ENCODE measurements at places on chromosomes 12 and 14.

- no peak for DNase-seq
These were observed 34.5 kb downstream of the IPO8 start for GRCh38 chr12:30661210-30661609.

GRCh38 chr12:114995891-114996290 is 311.9 kb upstream of the TBX3 start:
- no peak for DNase-seq

- no peak for DNase-seq
These were observed 188.3 kb downstream of the CALM1 start for GRCh38 chr14:90585106-90585505.

DNA sequence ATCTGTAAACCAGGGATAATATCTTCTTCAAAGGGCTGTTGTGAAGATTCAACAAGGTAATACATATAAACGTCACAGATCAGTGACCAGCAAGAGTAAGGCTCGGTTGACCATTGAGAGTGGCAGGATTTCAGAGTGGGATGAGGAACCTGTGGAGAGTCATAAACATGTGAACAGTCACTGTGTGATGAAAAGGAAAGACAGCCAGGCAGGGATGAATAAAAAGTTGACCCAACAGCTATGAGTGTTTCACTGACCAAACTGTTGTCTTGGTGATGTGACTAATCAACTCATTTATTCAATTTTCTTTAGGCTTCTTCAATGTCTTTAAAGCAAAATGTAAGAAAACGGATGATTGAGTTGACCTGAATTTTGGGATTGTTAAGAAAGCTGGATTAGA is 8.6 kb upstream of the FRMD6 start:
- DNase-seq, result no peak

DNA sequence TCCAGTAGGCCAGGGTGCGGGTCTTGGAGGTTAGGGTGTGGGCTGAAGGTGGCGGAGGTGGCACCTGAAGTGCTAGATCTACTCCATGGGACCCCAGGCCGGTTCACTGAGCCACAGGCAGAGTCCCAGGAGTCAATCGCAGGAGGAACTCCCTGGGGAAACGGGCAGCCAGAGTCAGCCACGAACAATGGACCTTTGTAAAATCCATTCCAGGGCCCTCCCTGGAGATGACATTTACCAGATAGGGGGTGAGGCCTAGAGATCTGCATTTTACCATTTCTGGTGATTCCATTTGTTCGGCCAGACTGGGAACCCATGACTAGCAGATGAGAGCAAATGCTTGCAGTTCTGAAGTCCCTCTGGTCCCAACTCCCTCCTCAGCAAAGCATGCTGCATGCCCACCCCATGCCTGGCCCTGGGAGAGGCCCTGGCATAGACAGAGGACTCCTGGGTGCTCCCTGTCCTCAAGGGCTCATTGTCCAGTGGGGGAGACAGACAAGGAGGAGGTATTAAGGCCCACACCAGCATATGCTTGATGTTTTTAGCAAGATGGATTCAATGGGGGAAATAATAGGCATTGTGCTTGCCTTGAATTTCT is 115.5 kb downstream of the EML1 start:
- no peak for DNase-seq

- no peak for DNase-seq
These were observed 91.7 kb upstream of the DIO3 start for GRCh38 chr14:101469382-101470247.

DNA sequence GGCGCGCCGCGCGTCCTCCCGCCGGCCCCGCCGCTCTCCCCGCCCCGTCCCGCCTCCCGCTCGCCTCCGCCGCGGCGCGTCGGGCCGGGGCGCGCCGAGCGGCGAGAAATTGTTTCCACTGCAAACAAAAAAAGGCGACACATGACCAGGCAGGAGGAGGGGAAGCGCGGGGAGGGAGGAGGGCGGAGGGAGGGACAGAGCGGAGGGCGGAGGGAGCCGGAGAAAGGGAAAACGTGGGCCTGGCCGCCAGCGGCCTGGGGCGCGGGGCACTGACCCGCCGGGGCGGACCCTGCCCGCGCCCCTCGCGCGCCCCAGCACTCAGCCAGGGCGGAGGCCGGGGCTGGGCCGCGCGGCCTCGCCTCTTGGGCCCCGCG is at the start of gene FOXN3:
FOXN3 (minus strand) TSS at position 143 of the 374 bp plus-strand sequence. CDS start 4,757 bp downstream, outside the sequence.
- DNase-seq, result peak; percentile 98

GRCh38 chr12:47307680-47308399 is 228.1 kb upstream of the AMIGO2 start:
- peak; percentile 87 for DNase-seq

- peak; percentile 42 for DNase-seq
These were observed 37.4 kb upstream of the MEG3 start for GRCh38 chr14:100788517-100788916.

DNA sequence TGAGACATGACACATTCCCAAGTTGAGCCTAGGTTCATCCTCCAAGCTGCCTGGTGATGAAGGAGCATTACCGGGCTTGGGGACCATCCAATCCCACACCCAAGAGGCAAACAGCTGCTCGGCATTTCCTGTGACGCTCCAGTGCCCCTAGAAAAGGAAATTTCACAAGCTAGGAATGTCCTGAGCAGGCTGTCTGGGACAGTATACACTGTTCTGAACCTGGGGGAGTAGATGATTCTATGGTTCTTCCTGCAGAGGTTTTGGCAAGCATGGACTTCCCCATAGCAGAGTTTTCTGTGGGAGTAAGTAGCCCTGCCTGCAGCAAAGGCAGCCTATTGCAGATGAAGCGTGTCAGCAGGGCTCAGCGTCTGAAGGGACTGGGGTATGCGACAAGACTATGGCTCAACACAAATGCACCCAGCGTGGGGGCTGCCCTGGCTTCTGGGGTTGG is 47.4 kb upstream of the SRSF5 start:
- no peak for DNase-seq

DNA sequence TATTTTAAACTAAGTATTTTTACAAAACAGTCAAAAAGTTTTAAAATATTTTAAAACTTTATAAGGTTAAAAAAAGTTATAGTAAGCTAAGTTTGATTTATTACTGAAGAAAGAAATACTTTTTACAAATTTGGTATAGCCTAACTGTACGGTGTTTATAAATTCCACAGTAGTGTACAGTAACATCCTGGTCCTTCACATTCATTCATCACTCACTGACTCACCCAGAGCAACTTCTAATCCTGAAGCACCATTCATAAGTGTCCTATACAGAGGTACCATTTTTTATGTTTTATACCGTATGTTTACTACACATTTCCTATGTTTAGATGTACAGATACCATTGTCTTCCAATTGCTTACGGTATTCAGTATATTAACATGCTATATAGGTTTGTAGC is 170.0 kb downstream of the KLHL28 start:
- DNase-seq, result no peak

DNA sequence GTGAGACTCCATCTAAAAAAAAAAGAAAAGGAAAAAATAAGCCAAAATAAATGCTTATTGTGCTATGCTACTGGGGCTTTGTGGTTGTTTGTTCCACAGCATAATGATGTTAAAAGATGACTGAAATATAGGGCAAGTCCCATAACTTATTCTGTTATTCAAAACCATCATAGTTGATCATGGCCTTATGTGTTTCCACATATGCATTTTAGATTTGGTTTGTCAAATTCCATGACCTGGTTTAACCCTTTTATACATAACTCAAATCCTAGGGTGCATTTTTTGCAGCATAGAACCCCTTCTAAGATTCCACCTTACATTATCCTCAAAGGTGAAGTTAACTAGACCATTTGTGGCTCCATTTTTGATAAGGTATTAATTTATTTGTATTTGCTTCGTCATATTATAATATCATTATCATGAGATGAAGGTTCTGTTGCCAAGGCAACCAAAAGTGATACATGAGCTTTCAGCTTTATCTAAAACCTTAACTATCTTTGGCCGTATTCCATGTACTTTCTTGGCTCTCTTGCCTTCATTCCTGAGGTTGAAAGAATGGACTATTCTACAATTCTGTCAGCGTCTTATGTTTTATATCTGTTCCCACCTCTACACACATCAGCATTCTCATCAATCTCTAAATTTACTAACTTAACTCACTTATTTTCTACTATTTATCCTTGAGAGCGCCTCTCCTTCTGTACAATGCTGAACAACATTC is 138.7 kb upstream of the DYRK2 start:
- no peak for DNase-seq

- no peak for DNase-seq
These were observed 10.1 kb upstream of the REP15 start for GRCh38 chr12:27686147-27686546.

DNA sequence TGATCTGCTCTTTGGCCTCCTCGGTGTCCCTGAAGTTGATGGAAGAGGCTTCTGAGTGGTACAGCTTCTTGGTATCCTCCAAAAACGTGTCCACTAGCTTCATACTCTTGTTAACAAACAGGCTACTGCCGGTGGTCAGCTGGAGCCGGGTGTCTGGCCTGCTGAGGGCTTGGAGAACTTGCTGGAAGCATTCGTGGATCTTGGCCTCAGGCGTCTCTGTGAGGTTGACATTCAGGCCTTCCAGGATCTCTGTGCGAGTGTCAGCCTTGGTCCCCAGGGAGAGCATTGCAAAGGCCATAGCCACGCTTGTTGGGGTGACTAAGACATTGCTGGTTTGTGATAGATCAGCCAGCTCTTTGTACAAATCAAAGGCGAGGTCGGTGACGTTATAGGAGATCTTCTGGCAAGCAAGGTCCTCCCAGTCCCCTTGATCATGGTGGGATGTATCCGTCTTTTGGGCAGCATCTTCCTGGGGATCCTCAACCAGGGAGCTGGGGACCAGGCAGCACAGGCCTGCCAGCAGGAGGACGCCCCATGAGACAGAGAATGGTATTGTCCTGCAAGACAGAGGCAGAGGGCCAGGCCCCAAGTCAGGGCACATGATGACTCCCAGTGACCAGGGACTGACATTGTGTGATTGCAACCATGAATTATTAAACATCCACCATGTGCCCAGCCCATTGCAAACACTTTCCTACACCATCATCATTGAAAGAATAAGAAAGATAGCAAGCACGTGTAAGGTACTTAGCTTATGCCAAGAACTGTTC is 22.1 kb downstream of the SERPINA1 start:
- no peak for DNase-seq

- DNase-seq, result no peak
These were observed 98.8 kb downstream of the CCDC92 start for GRCh38 chr12:123873793-123874192.

GRCh38 chr12:52204095-52204930 is 12.5 kb upstream of the KRT80 start:
- DNase-seq, result peak; percentile 52

GRCh38 chr12:34257093-34257492 is 234.8 kb downstream of the ALG10 start:
- DNase-seq, result no peak

DNA sequence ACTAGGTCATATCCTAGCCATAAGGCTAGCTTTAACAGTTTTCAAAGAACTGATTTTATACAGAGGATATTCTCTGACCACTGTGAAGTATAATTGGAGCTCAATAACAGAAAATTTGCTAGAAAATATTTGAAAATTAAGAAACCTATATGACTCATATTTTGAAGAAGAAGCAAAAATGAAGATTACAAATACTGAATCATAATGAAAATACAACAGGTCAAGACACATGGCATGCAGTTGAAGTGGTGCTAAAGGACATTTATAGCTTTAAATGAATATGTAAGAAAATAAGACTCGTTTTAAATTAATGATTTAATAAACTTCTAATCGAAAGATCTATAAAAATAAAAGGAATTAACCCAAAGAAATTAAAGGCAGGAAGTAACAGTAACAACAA is 1234.6 kb downstream of the SLC16A7 start:
- DNase-seq, result no peak

GRCh38 chr12:124392271-124392666 is 97.4 kb downstream of the RFLNA start:
- peak; percentile 88 for DNase-seq
